ENCODE measurements at places on chromosomes 5 and 9. TPM values are rescaled to one million over a fixed set of nuclear protein-coding genes. Genes with fewer than 3 reads are reported as not detected.

The KDM3B gene
- total RNA-seq: 67.1 TPM

The SUSD3 gene
- total RNA-seq: 5.3 TPM

The CBY3 gene
- not detected for total RNA-seq

The PCDHGA6 gene
- 3.2 TPM for total RNA-seq

The MEGF10 gene
- 0.30 TPM for total RNA-seq

The CAMK2A gene
- total RNA-seq: 1.3 TPM

The NEURL1B gene
- 24.8 TPM for total RNA-seq

The GLRA1 gene
- total RNA-seq: not detected

The SPATA6L gene
- 16.3 TPM for total RNA-seq

The SPAAR gene
- total RNA-seq: 11.9 TPM

The F12 gene
- 0.80 TPM for total RNA-seq

The GRXCR2 gene
- total RNA-seq: not detected

The NSG2 gene
- total RNA-seq: not detected

The OSMR gene
- total RNA-seq: 61.6 TPM

The C5orf52 gene
- total RNA-seq: not detected

The PCDHAC2 gene
- total RNA-seq: 5.8 TPM

The LHX3 gene
- not detected for total RNA-seq

The PDE8B gene
- total RNA-seq: 5.3 TPM

The FOXI1 gene
- total RNA-seq: not detected

The CD74 gene
- total RNA-seq: 4,221 TPM
